GF-D8 (cell line): ENCODE measurements at places on chromosomes 4 and X.

- DNase-seq = no peak
Observed at GRCh38 chr4:173039617-173040577, 128.7 kb upstream of the GALNT7 start.

- no peak for DNase-seq
Observed at GRCh38 chr4:77465271-77465670, 140.3 kb upstream of the CXCL13 start.

DNA sequence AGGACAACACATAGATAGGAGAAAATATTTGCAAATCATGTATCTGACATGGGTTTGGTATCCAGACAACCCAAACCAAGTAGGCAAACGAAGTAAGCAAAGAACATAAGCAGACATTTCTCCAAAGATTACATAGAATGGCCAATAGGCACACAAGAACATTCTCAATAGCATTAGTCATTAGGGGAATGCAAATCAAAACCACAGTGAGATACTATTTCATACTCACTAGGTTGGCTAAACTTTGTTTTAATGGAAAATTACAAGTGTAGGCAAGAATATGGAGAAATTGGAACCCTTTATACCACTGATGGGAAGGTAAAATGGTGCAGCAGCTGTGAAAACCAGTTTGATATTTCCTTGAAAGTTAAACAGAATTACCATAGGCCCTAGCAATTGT is 74.7 kb downstream of the CHRNA9 start:
- DNase-seq = no peak

DNA sequence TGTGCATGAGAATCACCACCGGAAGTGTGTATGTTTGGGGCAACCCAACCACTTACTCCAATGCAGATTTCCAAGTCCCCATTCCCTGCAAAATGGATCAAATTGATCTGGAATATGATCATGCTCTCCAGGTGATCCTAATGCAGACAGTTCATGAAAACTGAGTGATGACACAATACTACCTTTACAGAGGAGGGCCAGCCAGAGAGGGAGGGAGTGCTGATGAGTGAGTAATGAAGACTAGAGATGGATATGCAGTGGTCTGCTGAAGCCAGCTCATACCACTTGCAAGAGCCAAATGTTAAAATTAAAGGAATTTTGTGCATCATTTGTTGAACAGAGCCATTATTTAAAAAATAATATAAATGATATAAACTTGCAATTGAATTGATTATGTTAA is 10.2 kb upstream of the CPE start:
- no peak for DNase-seq

DNA sequence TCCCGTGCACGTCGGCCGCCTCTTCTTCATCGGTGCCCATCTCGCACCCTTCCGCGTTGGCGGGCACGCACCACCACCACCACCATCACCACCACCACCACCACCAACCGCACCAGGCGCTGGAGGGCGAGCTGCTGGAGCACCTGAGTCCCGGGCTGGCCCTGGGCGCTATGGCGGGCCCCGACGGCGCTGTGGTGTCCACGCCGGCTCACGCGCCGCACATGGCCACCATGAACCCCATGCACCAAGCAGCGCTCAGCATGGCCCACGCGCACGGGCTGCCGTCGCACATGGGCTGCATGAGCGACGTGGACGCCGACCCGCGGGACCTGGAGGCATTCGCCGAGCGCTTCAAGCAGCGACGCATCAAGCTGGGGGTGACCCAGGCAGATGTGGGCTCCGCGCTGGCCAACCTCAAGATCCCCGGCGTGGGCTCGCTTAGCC is 1.4 kb downstream of the POU4F2 start:
- DNase-seq = no peak

- DNase-seq = no peak
Observed at GRCh38 chr4:177225605-177226004, 84.1 kb upstream of the NEIL3 start.

DNA sequence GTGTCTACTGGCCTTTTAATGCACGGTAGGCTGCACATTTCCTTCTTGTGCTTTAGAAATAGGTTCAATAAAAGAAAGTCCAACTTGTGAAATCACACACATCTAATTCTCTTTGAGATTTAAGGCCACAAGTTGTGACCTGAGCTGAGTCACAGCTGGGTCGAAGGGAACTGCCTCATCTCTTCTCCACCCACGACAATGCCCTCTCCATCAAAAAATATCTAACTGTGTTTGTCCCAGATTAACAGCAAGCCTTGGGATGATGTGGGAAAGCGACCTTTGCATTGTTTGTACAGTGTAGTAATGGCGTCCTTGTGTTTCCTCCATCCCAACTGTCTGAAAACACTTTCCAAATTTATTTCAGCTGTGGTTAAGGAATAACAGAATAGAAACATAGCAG is 168.9 kb downstream of the AMELX start:
- no peak for DNase-seq

DNA sequence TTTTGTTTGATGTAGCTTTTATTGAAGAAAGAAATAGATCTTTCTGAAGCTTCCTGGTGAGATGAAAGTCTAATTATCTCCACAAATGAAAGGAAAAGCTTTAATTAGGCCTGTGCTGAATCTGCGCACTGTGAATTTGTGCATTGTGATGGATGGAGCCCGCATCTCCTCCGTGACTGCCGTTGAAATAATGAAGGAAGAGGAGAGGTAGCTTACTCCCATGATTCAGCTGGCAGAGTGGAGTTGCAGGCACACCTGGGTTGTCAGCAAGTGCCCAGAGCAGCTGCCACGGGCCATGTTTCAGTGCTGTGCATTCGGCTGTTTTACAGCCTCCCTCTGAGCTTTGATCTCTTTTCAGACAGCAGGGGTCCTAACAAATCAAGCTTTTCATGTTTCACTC is 735.3 kb upstream of the TENM3 start:
- DNase-seq = no peak
